ENCODE measurements at places on chromosomes 13 and 19.

- DNase-seq: no peak
These were observed 14.8 kb downstream of the DIAPH3 start for GRCh38 chr13:60148918-60149317.

DNA sequence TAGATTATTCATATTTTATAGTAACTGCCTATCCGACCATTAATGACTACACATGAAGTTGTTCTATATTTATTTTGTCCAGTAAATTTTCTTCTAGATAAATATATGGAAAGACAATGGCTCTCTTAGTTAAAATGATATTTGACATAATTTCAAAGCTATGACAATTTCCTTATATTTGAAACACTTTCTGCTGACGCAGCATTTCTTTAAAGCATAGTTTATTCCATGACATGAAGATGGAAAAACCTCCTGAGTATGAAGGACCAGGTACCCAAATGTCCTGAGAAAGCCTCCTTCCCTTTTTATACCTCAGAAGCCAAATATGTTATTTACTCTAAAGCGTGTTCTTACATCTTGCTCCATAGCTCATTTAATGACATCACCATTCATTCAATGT lies 831.6 kb downstream of the EFNB2 start:
- DNase-seq: no peak

GRCh38 chr19:810883-811489 lies 10.8 kb downstream of the PLPPR3 start:
- no peak for DNase-seq

GRCh38 chr13:32093006-32093405 lies 61.4 kb downstream of the FRY start:
- no peak for DNase-seq

GRCh38 chr13:60838581-60838980 lies 441.6 kb downstream of the TDRD3 start:
- no peak for DNase-seq
